ENCODE measurements at places on chromosomes 12 and 14.
A peak's percentile ranks its signal among the peaks of the same experiment; 100 is the strongest.

- peak; percentile 16 for DNase-seq
Observed at GRCh38 chr12:1776170-1776921, 44.0 kb upstream of the LRTM2 start.

GRCh38 chr14:39102265-39102968, 618 bp downstream of the SEC23A start:
- DNase-seq, result peak; percentile 60

DNA sequence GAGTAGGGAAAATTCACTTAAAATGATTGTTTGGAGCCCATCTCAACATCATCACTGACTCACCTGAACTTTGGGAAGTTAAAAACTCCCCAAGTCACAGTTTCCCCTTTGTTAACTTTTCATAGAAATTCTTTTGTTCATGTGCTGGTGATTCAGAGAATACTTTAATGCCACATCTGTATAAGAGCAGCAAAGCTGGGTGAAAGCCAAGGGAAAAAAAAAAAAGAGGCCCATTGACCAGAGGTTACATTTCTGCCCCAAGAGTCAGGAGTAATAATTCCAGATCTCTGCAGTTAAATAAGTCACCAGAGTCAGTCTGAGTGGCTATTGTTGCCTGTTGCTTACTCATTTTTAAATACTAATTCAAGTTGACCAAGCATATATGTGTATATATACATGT, 136.4 kb upstream of the LGR5 start:
- DNase-seq, result no peak

DNA sequence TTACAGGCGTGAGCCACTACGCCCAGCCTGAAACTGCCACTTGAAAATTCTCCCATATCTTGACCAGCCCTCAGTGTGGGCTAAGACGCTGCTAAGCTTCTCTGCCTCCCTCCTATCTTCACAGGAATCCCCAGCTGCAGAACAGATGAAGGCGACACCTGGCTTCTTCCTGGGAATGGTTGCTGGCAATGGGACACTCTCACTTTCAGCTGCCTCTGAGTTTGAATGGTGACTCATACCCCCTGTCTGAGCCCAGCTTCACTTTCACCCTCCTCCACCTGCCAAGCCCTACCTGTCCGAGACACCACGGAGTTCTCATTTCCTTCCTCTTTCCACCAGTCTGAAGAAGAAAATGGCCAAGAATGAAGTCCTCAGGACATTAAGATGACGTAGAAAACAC, 18.3 kb upstream of the VASH1 start:
- DNase-seq, result no peak

- no peak for DNase-seq
Observed at GRCh38 chr12:72366255-72366654, 94.1 kb downstream of the TRHDE start.

GRCh38 chr12:102569803-102570202, 89.4 kb upstream of the IGF1 start:
- no peak for DNase-seq

- DNase-seq, result peak; percentile 15
Observed at GRCh38 chr12:20183563-20183962, 184.8 kb upstream of the PDE3A start.

- no peak for DNase-seq
Observed at GRCh38 chr12:41917181-41917580, 227.5 kb downstream of the GXYLT1 start.

DNA sequence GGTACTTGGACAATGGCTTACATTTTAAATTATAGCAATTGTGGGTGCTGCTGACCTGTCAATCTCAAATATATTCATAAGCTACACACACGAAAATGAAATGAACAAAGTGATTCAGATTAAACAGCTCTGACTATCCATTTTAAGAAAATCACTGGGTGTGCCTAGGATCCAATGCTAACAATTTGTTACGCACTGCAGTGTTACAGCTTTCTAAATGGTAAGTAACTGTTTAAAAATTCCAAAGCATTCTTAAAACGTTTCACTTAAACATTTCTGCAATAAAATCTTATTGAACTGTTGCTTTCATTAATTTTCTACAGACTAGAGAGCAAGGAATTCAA, 18.9 kb downstream of the LMO3 start:
- no peak for DNase-seq

- DNase-seq, result no peak
Observed at GRCh38 chr12:109656743-109657142, 56.9 kb upstream of the FAM222A start.

DNA sequence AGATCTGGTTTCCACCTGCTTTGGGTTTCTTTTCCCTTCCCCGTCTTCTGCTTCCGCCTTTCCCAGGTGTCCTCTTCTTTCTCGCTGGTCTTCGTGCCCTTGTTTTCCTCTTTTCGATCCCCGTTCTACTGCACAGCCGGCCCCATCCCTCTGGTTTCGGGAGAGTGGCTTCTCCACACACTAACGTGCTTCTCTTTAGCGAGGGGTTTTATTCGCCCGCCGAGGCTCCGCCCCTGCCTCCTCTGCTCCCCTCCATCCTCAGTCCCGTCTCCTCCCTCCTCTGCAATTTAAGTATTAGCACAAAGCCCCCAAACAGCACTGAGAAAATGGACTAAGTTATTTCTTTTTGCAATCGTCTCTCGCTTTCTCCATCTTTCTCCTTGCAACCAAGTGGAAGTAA, at the start of gene SLC7A8:
Gene SLC7A8 (minus strand): TSS at position 182 of the 400 bp plus-strand sequence. CDS start 746 bp downstream, outside the sequence.
- peak; percentile 67 for DNase-seq

GRCh38 chr12:65494537-65494936, 216.1 kb downstream of the MSRB3 start:
- no peak for DNase-seq

DNA sequence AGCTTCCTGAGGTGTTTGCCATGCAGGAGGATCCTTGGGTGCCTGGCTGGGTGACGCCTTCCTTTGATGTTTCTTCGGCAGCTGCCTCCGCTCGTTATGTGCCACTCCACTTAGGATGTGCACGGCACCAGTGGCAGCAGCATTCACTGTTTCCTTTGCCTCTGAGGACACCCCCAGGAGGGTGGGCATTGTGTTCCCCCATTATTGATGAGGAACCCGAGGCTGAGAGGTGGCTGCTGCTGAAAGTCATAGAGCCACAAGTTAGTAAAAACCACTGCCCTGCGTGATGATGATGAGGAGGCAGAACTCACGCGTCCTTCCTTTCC, 41.2 kb downstream of the EP400 start:
- DNase-seq, result no peak

- DNase-seq, result no peak
Observed at GRCh38 chr14:80213602-80214001, 2.3 kb upstream of the DIO2 start.

GRCh38 chr12:111359914-111360276, 9.0 kb downstream of the PHETA1 start:
- no peak for DNase-seq

- no peak for DNase-seq
Observed at GRCh38 chr12:23340351-23340750, 609.1 kb downstream of the SOX5 start.

GRCh38 chr12:727321-727720, 25.1 kb upstream of the WNK1 start:
- no peak for DNase-seq

- DNase-seq, result peak; percentile 3
Observed at GRCh38 chr14:93331002-93331727, 1.7 kb downstream of the BTBD7 start.

- no peak for DNase-seq
Observed at GRCh38 chr12:77060136-77060882, 5.1 kb downstream of the E2F7 start.

- DNase-seq, result no peak
Observed at GRCh38 chr14:50770586-50770985, 60.4 kb downstream of the NIN start.

- DNase-seq, result no peak
Observed at GRCh38 chr14:71130491-71131179, 223.4 kb downstream of the PCNX1 start.

DNA sequence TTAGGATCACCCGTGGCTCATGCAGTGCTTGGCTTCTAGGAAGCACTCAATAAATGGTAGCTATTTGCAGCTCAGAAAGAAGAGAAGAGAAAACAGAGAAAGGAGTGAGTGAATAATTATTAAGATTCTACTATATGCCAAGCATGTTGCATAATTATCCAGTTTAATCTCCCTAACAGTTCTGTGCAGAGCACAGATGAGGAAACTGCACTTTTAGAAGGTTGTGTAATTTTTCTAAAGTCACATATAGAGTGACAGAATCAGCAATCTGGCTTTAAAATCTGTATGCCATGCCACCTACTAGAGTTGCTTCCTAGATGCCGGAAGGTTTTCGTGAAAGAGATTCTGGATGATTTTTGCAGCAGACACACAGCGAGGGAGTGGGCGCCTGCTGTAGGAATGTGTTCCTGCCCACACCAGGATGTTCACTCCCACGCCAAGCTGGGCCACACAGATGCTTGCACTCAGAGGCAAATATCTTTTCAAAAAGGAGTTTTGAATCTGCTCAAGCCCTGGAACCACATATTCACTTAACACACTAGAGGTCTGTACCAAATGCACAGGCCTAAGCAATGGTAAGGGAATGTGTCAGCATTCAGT, 50.2 kb upstream of the SMCO2 start:
- DNase-seq, result no peak

GRCh38 chr12:7302266-7302986, 1.4 kb upstream of the ACSM4 start:
- DNase-seq, result no peak

GRCh38 chr14:75150150-75150549, 23.3 kb upstream of the NEK9 start:
- no peak for DNase-seq

DNA sequence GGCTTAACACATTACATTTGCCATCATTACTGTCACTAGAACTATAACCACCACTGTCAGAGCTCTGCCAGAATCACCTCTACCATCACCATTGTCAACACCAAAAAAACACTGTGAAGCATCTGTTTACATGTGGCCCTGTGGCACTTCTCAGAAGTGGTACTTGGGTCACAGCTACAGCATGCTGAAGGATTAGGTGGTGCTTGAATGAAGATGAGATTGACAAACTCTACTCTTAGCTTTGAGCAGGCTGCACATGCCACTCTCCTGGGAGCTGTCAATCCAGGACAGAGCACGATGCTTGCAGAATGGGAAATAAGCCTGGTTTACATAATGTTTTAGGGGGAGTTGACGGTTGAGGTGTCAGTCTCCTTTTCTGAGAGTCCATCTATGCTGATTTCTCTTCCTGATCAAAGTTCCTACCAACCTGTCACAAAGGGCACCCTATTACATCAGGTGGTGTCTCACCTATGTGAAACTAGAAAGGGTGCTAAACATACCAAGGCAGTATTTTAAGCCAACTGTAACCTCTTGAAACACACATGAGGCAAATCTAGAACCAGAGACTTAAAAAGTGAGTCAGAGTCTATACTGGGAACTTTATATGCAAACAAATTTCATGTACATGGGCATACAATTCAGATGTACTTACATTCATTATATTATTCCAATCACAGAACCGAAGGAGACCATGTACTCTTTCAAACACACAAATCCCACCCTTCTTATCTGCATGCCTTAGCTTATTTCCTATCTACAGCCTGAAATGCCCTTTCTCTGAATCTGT, 258.7 kb downstream of the EMP1 start:
- no peak for DNase-seq

DNA sequence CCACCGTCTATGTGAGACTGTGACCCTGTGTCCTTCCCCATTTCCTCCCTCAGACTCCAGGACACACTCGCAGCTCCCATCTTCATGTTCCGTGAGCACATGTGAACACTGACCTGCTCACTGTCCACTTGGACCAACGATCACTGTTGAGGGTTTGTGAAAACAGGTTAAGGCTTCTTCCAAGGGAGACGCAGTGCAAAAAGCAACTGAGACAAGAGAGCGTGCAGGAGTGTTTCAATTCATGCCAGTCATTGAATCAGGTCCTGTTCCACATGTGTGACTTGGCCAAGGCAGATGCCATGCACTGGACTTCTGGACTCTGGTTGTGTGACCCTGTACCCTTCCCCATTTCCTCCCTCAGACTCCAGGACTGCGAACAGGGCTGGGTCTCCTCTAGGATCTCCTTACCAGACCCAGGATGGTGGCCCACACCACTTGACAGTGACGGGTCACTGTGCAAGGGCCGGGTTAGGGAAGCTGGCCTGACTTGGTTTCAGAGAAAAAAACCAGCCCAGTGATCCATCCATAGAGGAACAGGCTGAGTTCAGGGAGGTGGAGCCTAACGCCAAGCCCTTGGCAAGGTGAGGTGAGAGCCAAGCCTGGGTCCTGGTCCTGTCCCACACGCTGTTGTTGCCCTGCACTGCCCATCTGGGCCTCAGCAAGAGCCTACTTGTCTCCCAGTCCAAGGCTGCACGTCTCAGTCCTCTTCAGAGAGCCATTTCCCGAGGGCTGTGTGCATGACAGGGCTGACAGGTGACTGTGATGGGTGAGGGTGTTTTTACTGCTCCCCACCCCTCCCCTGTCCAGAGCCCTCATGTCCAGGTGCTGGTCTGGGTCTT, 5.7 kb upstream of the KRT5 start:
- DNase-seq, result no peak

GRCh38 chr14:39368261-39368959, 63.8 kb downstream of the FBXO33 start:
- peak; percentile 77 for DNase-seq

DNA sequence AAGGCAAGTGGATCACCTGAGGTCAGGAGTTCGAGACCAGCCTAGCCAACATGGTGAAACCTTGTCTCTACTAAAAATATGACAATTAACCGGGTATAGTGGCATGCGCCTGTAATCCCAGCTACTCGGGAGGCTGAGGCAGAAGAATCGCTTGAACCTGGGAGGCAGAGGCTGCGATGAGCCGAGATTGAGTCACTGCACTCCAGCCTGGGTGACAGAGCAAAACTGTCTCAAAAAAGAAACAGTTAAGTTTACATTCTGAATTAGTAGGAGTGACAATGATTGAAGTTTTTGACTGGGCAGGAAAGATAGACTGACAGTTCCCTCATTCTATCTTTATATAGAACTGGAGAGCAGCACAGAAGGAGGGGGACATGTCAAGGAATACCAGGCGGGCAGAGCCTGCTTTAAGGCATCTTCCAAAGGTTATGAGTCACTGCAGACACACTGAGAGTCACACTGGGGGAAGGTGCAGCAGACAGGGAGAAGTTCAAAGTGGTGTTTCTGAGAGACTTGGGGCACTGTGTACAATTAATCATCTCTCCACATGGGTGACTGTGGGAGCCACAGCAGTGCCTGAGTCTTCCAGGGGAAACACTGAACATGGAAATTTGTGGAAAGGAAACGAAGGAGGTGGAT, 42.8 kb upstream of the RNASE3 start:
- no peak for DNase-seq

GRCh38 chr12:15682826-15683225, 106.4 kb downstream of the EPS8 start:
- DNase-seq, result no peak

DNA sequence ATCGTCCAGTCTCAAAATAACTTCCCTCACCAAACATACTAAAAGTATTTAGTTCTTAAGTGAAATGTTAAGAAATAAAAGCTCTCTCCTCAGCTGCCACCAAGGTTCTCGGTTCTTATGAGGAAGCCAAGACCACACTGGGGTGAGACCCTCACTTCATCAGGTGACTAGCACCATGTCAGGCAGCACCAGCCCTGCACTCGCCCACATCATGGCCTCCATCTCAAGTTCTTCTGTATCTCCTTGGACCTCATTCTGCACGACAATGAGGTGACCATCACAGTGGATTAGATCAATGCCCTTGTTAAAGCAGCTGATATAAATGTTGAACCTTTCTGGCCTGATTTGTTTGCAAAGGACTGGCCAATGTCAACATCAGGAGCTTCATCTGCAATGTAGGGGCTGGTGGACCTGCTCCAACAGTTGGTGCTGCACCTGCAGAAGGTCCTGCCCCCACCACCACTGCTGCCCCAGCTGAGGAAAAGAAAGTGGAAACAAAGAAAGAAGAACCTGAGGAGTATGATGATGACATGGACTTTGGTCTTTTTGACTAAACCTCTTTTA, 12.4 kb downstream of the SEC23A start:
- DNase-seq, result no peak

Measured in tongue (tissue), 3 donors.